ENCODE measurements at places on chromosomes 7 and 10. TPM values are rescaled to one million over a fixed set of nuclear protein-coding genes. Genes with fewer than 3 reads are reported as not detected.

Gene PPP2R2D
- 23.7 TPM for total RNA-seq

Gene SPDYE9
- not detected for total RNA-seq

Gene VWDE
- 0.10 TPM for total RNA-seq

Gene IL6
- total RNA-seq = 2.4 TPM

Gene BRAT1
- total RNA-seq = 16.3 TPM

Gene VGF
- total RNA-seq = not detected

GRCh38 chr10:17200001-17200911 lies 1.2 kb downstream of the TRDMT1 start:
- DNase-seq = no peak

- no peak for DNase-seq
Observed at GRCh38 chr7:141573511-141573910, 22.3 kb downstream of the AGK start.

GRCh38 chr7:44277391-44277790 lies 48.0 kb downstream of the CAMK2B start:
- peak; percentile 60 for DNase-seq

DNA sequence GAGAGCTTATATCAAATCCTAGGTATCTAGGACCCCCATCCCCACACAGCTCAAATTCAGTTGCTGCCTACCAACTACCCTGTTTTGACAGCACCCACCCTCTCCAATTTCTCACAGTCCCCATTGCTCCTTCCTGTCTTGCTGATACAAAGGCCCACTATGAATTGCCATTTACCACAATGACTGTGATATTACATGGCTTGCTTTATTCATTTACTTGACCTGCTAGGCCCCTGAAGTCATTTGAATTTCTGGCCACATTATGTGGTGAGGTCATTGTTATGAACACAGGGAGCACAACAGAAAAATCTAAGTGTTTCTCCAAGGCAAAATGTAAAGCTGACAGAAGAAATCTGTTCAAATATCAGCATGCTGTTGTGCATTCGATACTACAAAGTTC lies 101.4 kb downstream of the PPP1R17 start:
- no peak for DNase-seq

DNA sequence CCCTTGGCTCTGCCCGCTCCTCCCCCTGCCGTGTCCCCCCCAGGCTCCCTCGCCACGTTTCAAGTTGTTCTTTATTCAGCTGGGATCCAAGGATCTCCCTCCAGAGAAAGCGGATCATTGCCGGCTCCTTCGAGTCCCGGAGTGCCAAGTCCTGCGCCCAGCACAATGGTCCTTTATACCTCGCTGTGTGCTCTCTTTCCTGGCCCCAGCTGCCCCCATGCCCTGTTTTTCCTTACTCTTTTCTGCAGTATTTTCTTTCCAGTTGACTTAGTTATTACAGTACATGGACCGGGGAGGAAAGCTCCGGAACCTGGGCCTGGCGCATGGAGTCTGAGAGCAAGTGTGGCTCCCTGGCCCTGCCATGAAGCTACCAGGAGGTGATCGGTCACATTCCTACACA lies 88.1 kb upstream of the KMT2C start:
- DNase-seq = no peak

- no peak for DNase-seq
Observed at GRCh38 chr10:127832501-127832900, 60.2 kb downstream of the CLRN3 start.

DNA sequence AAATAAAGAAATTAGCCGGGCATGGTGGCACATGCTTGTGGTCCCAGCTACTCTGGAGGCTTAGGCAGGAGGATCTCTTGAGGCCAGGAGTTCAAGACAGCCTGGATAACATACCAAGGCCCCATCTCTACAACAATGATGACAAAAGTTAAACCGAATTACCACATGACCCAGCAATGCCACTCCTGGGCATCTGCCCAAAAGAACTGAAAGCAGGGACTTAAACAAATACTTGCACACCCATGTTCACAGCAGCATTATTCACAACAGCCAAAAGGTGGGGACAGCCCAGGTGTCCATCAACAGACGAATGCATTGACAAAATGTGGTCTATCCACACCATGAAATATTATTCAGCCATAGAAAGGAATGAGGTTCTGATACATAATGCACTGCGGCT lies 83.9 kb downstream of the HIP1 start:
- DNase-seq = peak; percentile 29

Measured in posterior vena cava (tissue), 2 donors.